ENCODE measurements at places on chromosomes 5 and 9.
A peak's percentile ranks its signal among the peaks of the same experiment; 100 is the strongest.

DNA sequence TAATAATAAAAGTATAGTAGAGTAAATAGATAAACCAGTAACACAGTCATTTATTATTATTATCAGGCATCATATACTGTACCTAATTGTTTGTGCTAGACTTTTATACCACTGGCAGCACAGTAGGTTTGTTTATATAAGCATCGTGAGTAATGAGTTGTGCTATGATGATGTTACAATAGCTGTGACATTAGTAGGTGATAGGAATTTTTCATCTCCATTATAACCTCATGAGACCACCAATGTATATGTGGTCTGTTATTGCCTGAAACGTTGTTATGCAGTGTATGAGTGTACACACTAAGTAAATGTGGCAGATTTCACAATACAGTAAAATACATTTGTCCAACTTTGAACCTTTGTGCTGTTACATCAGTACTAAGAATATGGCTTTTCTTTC, 72.7 kb upstream of the SPATA31D4 start:
- no peak for DNase-seq

GRCh38 chr9:109035684-109036423, 22.6 kb upstream of the CTNNAL1 start:
- no peak for DNase-seq

DNA sequence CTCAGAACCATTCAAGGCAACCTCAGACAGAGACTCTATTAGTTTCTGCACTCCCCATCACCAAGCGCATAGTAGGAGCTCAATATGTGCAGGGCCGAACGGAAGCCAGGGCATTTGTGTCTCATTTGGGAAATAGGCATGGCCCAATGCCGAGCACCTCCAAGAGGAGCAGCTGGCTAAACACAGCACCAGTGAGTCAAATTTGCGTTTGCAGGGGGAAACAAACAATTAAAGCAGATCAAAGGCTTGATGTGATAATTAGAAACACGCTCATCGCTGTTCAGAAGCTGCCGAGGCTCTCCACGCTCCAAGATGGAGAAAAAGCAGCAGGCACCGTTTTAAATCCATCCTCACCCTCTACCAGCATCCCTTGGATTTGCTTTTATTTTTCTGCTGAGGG, 225.3 kb downstream of the AGTPBP1 start:
- no peak for DNase-seq

- no peak for DNase-seq
These were observed 126.4 kb upstream of the CCNG1 start for GRCh38 chr5:163310997-163311396.

GRCh38 chr5:14208071-14209021, 65.2 kb downstream of the TRIO start:
- DNase-seq, result no peak

DNA sequence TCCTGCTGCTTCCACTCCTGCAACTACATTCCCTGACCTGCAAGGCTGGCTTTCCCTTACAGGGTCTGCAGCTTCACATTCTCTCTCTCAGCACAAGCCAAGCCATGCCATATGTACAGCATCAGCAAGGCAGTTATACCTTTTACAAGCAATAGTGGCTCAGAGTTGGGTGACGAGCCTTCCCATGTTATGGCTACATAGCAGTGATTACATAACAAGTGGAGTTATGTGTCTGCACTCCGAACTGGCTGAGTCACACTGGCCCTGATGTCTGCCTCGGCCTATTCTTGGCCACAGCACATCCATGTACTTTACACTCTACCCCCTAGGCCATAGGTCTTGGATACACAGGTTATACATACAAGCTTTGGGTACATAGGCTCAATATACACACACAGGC, 52.0 kb upstream of the SNCAIP start:
- DNase-seq, result no peak

GRCh38 chr5:67061511-67061910, 135.1 kb downstream of the CD180 start:
- DNase-seq, result no peak

DNA sequence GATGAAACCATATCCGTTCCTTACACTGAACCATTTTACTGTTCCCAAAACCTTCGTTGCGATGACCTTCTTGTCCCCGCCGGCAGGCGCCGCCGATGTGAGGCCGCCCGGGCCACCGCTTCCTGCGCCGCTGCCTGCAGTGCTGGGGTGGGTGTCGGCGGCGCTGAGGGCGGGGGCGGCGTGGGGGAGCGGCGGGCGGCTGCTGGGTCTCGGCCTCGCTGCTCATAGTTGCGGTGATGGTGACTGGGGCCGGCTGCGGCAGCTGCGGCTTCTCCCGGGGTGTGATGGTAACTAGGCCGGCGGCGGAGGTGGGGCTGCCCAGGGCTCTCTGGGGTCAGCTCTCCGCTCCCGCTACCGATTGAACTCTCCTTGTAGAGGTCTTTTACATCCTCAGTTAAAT, 14.1 kb upstream of the OR2S2 start:
- peak; percentile 5 for DNase-seq

DNA sequence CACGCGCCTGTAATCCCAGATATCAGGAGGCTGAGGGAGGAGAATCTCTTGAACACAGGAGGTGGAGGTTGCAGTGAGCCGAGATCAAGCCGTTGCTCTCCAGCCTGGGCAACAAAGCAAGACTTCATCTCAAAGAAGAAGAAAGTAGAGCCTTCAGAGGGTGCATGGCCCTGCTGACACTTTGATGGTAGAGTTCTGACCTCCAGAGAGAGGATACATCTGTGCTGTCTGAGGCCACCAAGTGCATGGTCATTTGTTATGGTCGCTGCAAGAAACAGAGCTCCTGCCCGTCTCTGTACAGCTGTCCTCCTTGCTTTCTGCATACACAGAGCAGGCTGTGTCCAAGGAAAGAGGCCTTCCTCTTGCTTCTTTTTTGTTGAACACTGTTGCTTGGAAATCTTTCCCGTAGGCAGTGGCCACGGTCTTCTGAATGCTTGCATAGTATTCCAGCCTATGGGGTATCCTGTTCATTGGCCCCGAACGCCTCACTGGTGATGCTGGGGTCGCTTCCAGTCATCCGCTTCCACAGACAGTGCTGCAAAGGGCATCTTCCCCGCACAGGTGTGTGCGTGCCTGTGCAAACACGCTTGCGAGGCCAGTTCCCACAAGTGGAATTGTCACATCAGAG, 36.8 kb upstream of the UNC5A start:
- DNase-seq, result no peak

- DNase-seq, result no peak
These were observed 33.3 kb downstream of the FGF1 start for GRCh38 chr5:142652563-142652962.

- no peak for DNase-seq
These were observed 29.7 kb downstream of the CNOT6 start for GRCh38 chr5:180523629-180524466.

DNA sequence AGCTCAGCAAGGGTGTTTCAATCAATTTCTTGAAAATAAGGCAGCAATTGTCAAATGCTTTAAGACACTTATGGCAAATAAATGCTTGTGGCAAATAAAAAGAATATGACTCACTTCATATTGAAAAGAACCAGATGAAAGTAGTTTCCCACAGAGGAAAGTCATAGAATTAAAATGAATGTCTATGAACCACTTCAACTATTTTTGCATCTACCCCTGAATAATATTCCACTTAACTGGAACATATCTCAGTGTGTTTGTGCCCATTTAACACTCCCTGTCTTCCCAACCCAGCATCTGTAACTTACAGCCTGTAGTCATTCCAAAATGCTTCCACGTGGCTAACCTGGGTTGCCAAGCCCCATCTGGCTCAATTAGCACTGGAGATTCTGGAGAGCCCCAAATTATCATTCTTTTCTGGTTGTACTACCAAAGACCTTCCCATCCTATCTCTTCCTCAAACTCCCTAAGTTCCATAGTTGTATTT, 84.7 kb downstream of the FEM1C start:
- no peak for DNase-seq

- no peak for DNase-seq
These were observed 29.5 kb upstream of the OSMR start for GRCh38 chr5:38816083-38817030.

- DNase-seq, result no peak
These were observed 116.8 kb upstream of the IL12B start for GRCh38 chr5:159447116-159447515.

- no peak for DNase-seq
These were observed 74.8 kb downstream of the NR3C1 start for GRCh38 chr5:143328589-143329220.

GRCh38 chr5:179304466-179304865, 40.8 kb downstream of the ADAMTS2 start:
- DNase-seq, result no peak

- DNase-seq, result no peak
These were observed 37.7 kb upstream of the ARSB start for GRCh38 chr5:79022771-79023170.

DNA sequence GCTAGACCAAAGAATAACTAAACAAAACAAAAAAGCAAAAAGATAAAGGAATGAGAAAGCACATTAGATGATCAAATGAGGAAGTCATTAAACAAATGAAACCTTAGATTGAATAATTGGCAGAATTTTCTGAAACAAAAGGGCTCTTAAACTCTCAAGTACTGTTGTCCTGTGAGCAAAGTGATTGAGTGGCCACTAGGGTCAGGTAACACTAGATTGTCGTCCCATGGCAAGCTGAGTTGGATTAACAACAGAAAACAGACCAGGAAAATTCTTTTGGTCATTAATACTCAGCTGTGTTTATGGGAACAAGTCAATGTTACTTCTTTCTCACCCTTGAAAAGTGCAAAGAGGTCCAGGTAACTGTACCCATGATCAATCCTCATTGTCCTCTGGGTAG, 81.6 kb upstream of the MRPS30 start:
- DNase-seq, result no peak

- no peak for DNase-seq
These were observed 52.1 kb downstream of the EPB41L4A start for GRCh38 chr5:112366987-112367386.

DNA sequence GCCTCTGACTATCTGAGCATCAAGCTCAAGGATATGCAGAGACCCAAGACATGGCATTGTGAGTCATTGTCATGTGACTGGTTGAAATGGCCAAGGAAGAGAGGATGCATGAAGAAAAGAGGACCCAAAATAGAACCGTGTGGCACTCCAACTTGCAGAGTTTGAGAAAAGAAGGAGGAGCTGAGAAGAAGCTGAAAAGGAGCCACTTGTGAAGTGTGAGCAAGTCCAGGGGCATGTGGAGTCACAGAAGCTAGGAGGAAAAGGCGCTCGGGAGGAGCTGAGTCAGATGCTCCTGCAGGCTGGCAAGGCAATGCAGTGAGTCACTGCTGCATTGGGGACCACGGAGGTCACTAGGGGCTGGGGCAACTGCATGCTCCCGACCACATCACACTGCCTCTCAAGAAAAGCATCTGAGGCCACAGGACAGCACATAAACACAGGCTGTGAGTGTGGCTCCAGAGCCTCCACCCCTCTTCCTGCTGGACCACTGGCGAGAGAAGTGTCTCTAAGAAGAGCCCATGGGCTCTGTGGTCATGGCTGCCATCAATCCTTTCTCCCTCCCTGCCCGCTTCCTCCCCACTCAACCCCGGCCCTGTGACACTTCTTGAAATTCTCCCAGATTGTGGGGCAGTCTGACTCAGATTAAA, 197.6 kb downstream of the DRD1 start:
- no peak for DNase-seq

GRCh38 chr5:33227247-33227646, 213.5 kb upstream of the TARS1 start:
- DNase-seq, result no peak

DNA sequence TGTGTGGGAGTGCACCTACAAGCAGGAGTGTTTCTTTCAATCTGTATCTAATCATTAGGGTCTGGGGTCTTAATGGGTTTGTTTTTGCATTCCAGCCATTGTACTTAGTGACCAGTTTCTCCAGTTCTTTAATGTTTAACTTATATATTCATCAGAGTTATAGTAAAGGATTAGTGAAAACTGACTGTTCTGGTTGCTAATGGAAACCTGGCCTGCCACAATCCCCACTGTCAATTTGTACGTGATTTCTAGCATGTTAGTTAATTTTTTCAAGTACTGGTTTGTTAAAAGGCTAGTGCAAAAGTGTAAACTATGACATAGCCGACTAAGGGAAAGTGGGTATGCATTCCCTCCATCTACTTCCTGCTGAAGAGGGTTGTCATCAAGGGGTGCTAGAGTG, 276.1 kb downstream of the HTR1A start:
- DNase-seq, result no peak

GRCh38 chr5:1725641-1726468, 73.8 kb downstream of the MRPL36 start:
- no peak for DNase-seq

GRCh38 chr5:159504857-159505304, 174.6 kb upstream of the IL12B start:
- no peak for DNase-seq

DNA sequence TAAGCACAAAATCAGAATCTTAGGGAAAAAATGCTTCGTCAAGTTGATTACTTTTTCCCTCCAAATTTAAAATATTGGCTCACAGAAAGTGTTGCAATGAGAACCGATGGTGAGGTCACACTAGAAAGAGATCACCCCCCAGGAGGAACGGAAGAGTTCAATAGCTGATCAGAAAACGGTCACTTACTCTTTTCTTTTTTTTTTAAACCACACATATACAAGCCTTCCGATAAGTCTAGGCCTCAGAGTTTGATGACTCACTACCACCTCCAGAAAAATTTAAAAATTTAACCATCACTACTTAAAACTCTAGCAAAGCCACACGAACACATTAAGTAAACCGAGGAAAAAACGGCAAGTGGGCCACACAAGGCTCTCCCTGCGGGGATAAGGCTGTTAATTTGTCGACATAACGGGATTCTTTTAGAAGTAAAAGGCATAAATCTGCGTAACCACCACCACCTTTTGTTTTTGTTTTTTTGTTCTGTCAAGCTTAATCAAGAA, 1.2 kb downstream of the SURF4 start:
- no peak for DNase-seq
